ENCODE measurements at places on chromosomes 3 and 15.

DNA sequence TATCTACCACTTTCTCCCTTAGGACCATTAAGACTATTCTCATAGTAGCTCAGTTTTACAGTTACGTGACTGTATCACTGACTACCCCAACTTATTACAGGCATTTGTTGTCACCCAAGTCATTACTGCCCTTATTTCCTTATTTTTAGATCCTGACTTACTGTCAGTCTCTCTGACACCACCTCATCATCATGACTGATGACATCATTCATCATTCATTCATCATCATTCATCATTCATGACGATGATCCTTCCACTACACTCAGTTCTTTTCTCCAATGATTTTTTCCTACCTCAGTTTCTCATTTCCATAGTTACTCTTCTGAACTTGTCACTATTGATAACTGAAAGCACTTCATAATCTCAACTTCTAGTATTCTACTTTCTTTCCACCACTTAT lies 83.8 kb downstream of the ADAM10 start:
- no peak for ATAC-seq

GRCh38 chr3:8651418-8652323 lies 7.1 kb upstream of the SSUH2 start:
- no peak for ATAC-seq

GRCh38 chr15:101675015-101675414 lies 22.8 kb upstream of the TM2D3 start:
- no peak for ATAC-seq

DNA sequence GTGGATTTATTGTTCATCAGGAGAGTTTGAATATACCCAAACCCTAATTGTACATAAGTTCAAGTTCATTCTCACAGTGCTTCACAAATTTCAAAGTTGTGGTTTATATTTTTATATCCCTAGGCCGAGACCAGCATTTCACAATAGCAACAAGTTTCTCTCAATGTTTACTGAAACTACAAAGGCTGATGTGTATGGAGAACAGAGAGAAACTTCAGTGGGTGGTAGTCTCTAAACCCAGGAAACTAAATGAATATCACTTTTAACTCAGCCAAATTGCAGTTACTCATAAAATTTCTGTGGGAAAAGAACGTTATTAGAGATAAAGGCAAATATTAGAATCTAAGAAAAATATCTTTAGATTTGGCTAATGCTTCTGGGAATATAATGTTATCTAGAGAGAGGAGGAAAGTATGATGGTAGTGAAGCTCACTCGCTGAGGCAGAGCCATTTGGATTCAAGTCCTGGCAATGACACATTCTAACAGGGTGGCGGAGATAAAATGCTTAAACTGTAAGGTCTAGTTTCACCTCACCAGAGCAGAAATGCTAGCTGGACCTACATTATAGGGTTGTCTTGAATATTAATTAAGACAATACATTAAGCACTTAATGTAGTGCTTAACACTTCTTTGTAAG lies 514.8 kb downstream of the EPHA3 start:
- ATAC-seq = no peak

- ATAC-seq = peak; percentile 28
Measured at GRCh38 chr3:171168086-171168485, 141.6 kb upstream of the SLC2A2 start.
